GM18507 (cell line): ENCODE measurements at places on chromosomes 5 and 9.

DNA sequence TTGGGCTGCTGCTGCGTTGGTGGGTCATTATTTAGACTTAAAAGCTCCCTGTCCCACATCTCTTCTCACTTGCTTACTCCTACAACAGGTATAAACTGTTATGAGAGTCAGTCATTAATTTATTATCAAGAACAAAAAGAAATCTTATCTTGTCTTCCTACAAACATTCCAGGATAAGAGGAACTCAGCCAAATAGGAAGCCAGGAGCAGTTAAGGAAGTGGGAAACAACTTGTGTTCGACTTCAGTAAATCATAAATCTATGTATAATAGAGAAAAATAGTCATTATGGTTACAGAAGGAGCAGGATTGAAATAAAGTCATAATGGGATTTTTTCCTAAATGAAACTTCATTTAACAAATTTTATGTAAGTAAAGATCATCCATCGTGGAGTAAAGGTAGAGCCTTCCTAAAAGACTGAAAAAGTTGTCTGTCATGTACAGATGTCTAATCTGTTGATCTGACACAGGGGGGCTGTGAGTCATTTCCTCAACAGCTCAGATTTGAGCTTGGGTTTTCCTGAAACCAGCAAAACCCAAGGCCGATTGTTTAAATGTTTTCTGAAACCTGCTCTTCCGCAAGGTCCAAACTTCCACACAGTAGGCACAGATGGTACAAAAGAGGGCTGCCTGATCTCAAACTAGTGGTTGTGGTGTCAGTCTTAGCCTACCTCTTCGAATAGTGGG, 25.3 kb upstream of the LRRTM2 start:
- DNase-seq = no peak

GRCh38 chr9:97511655-97512427, 10.4 kb downstream of the TMOD1 start:
- DNase-seq = no peak

- DNase-seq = no peak
These were observed 145.3 kb downstream of the PLK2 start for GRCh38 chr5:58314356-58315210.

- DNase-seq = no peak
These were observed 93.6 kb downstream of the MCTP1 start for GRCh38 chr5:95191330-95191729.

- no peak for DNase-seq
These were observed 21.1 kb upstream of the CARTPT start for GRCh38 chr5:71697967-71698366.

DNA sequence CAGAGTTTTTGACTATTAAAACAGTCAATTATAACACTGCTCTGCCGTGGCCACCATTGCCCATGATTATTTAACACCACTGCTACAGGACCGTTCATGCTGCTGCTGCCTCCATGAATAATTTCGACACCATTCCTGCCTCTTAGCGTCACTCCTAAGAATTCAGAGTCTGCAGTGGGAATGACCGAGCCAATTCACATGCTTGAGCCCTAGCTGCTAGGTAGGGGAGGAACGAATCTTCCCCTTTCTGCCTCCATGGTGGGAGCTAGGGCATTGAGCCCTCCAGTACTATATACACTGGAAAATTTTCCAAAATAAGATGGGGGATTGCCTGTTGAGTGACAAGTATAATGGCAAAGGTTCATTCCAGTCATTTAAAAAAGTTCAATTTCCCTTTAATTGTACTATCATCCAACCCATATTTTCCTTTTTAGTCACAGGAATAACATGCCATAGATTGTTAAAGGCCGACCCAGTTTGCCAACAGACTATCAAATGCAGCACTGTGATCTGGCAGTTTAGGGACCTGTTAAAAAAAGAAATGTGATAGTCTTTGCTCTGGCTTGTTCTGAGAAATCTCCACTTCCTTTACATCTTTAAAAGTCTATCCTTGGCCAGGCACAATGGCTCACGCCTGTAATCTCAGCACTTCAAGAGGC, 13.5 kb upstream of the B4GALT1 start:
- no peak for DNase-seq

DNA sequence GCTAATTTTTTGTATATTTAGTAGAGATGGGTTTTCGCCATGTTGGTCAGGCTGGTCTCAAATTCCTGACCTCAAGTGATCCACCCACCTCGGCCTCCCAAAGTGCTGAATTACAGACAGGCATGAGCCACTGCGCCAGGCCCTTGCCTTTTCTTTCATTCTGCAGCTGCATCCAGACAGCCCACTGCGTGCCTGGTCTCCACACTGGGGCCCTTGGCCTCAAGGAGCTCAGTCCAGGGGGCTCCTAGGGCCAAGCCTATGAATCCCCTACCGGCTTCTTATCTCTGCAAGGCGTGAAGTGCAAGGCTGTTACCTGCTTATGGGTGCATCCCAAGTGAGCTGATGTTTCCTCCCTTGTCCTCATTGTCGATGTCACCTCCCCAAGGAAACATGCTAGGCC, 78.8 kb downstream of the CSNK1A1 start:
- no peak for DNase-seq

- DNase-seq = no peak
These were observed 606.9 kb downstream of the EBF1 start for GRCh38 chr5:158492841-158493242.

DNA sequence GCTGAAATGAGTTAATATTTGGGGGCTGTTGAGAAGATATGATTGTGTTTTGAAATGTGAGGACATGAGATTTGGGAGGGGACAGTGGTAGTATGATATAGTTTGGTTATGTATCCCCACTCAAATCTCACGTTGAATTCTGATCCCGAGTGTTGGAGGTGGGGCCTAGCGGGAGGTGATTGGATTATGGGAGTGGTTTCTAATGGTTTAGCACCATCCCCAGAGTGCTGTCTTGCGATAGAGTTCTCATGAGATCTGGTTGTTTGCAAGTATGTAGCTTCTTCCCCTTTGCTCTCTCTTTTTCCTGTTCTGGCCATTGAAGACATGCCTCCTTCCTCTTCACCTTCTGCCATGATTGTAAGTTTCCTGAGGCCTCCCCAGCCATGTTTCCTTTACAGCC, 386.0 kb downstream of the ARRDC3 start:
- no peak for DNase-seq

- no peak for DNase-seq
These were observed 3.2 kb downstream of the ZNF131 start for GRCh38 chr5:43123887-43124286.

DNA sequence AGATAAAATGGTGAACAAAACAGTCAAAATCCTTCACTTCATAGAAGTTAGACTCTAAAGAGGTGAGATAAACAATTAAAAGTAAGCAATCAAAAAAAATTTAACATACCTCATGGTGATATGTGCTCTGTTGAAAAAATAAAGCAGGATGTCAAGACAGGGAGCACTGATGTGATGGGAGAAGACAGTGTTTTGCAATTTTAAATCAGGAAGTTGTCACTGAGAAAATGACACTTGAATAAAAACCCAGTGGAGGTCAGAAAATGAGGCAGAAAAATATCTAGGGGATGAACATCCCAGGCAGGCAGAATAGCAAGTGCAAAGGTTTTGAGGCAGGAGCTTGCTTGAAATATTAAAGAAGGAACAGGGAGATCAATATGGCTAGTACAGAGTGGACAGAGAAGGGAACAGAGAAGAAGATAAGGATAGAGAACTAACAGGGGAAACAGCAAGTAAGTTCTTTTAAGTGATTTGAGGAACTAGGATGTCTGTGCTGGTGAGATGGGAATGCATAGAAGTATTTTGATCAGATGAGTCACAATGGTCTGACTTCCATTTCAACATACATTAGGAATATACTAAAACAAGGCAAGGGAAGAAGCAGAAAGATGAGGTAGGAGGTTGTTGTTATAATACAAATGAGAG, 130.4 kb downstream of the CHSY3 start:
- DNase-seq = no peak

- DNase-seq = no peak
These were observed 35.2 kb downstream of the GOLPH3 start for GRCh38 chr5:32138839-32139493.

DNA sequence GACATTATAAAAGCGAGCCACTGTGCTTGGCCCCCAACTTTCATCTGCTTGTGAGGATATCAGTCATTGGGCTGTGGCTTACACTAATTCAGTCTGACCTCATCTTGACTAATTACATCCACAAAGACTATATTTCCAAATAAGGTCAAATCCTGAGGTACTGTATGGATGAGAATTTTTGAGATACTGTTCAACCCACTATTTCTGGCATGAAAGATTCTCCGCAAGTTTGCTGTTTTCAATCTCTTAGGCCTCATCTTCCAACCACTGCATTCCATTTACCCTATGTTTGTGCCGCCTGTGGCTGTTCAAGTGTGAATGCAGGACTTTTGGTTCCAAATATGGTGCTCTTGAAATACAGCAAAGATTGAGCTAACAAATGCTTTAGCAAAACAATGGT, 400.9 kb upstream of the SGCD start:
- DNase-seq = no peak

GRCh38 chr9:2220036-2220435, 204.9 kb downstream of the SMARCA2 start:
- DNase-seq = no peak

- no peak for DNase-seq
These were observed 91.9 kb upstream of the ITGA2 start for GRCh38 chr5:52897238-52897614.

- DNase-seq = no peak
These were observed 199.9 kb downstream of the PIK3R1 start for GRCh38 chr5:68415177-68416085.

- no peak for DNase-seq
These were observed 501.4 kb upstream of the WWC1 start for GRCh38 chr5:167790045-167790444.

GRCh38 chr9:134680393-134681060, 38.9 kb downstream of the COL5A1 start:
- no peak for DNase-seq

DNA sequence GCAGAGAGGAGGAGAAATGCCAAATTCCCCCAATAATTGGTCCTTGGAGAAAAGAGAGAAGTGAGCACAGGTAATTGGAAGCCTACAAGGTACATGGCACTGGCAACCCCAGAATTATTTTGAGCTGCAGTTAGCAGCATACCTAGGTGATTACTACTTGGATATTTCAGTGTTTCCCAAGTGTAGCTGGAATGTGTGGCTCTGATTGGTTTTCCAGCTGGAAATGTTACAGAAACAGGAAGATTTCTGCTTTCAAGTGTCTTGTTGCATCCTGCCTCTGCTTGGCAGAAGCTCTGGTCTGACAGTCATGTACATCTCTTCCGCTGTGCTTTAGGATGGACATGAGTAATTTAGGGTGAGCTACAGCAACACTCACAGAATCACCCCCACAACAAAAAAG, 262.1 kb downstream of the ENC1 start:
- DNase-seq = no peak

- DNase-seq = no peak
These were observed 1247.0 kb upstream of the ACO1 start for GRCh38 chr9:31137176-31138160.

GRCh38 chr5:43514025-43514424, 923 bp downstream of the C5orf34 start:
- no peak for DNase-seq

GRCh38 chr5:111635916-111636570, 121.0 kb downstream of the NREP start:
- DNase-seq = no peak

DNA sequence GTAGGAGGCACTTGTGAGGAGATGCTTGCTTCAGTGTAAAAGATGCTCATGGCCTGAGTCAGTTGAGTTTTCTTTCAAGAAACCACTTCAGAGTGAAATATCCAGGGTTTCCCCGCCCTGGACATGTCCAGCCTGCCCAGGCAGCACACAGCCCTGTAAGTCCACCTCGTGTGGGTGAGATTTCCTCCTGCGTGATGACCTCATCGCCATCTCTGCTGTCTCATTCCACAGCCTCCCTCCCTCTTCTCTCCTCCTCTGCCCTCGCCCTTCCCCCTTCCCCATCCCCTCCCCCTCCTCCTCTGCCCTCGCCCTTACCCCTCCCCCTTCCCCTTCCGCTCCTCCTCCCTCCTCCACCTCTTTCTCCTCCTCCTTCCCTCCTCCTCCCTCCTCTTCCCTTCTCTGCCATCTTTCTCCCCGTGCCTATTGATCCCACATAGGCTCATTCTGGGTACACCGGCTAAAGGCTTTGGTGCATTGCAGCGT, 34.0 kb upstream of the NCS1 start:
- no peak for DNase-seq

GRCh38 chr9:88721495-88722279, 186.7 kb downstream of the NXNL2 start:
- no peak for DNase-seq

GRCh38 chr5:14824499-14824898, 47.1 kb downstream of the ANKH start:
- DNase-seq = no peak

- no peak for DNase-seq
These were observed 75.7 kb downstream of the PIP5K1B start for GRCh38 chr9:68780720-68781119.

- no peak for DNase-seq
These were observed 105.2 kb downstream of the WNK2 start for GRCh38 chr9:93288891-93289883.

GRCh38 chr5:59393585-59394420, 499.7 kb downstream of the PDE4D start:
- DNase-seq = no peak

DNA sequence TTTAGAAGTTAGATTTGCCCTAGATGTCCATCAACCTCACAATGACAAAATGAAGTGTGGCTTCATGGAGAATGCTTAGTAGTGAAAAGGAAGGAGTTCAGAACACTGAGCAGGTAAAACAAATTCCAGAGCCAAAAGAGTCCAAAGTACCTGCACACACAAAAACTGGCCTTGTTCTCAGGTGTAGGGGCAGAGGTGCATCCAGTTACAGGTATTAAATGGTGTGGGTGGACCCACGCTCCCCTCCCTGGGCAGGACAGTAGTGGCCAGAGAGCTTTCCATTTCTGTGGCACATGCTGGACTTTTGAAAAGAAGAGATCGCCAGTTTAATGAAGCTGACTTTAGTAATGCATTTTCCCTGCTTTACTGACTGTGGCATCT, 47.2 kb downstream of the SECISBP2 start:
- no peak for DNase-seq

DNA sequence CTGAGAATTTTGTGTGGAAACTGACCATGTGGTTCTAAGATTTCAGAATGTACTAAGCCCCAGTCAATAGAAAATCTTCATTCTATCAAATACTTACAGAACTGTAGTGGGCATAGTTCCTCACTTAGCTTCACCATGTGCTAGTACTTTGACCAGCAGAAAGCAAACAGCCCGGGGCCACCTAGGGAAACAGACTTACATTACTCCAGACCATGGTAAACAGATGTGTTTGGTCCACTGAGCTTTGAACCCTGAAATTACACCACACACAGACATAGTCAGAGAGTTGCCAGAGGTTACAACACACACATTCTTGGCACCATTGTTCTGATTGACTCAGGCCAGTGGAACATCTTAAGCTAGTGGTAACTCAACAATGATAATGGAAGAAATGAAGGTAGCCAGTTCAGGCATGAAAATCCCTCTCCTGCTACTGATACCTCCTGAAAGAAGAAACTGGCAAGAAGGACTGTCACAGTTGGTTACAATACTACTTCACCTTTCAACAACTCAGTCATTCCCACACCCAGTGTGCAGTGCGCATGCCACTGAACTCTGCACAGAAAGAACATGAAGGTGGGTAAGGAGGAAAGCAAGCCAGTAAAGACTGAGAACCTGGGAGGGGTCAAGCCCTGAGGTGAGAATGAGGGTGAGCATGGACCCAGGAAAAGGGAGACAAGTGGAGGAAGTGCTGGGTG, 18.7 kb upstream of the LECT2 start:
- no peak for DNase-seq
